ENCODE measurements at places on chromosomes 7 and 10.

DNA sequence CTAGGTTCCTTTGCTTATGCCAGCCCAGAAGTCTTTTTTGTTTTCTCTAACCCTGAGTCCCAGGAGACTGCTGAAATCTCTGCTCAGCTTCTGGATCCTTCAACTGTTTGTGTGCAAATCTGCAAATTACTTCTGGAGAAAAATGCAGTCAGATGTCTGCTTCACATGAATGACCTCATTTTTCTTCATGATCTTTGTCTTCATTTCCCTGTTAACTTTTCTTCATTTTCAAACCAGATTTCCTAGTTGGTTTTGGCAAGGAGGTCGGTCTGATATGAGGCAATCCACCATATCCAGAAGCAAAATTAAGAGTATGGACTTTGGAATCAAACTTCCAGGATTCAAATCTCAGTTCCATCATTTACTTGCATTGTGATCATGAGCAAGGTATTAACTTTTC lies 66.8 kb downstream of the ZNF503 start:
- DNase-seq, result no peak

DNA sequence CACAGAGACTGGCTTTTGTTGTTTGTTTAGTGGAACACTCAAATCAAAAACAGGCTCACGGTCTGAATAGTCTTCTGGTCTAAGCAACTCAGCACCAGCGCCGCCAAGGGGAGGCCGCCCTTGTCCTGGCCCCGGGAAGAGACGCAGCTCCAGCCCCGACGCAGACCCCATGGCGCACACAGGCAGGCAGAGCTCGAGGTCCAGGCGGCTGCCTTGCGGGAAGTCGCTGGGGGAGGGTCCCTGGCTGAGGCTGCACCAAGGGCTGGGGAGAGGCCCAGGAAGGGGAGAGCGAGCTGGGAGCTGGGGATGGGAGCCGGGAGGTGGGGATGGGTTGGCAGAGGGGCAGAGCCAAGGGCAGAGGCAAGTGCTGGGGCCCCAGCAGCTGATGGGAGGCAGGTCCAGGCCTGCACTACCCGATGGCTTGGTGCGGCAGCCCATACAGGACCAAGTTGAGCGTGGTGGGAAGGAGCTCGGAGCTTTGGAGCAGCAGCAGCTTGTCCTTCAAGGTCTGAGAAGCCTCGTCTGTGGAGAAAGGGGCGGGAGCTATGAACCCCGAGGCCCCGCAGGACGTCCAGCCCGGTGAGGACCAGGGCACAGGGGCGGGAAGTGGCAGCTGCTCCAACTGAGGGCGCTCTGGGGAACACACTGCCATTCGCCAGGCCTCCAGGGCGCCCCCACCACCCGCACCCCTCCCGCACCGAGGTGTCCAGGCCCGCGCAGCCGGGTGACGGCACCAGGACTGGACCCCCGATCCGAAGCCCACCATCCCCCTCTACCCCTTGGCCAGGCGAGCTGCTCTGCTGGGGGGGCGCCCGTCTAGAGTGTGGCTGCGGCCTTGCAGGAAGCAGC lies 22.7 kb upstream of the NKX6-2 start:
- no peak for DNase-seq

DNA sequence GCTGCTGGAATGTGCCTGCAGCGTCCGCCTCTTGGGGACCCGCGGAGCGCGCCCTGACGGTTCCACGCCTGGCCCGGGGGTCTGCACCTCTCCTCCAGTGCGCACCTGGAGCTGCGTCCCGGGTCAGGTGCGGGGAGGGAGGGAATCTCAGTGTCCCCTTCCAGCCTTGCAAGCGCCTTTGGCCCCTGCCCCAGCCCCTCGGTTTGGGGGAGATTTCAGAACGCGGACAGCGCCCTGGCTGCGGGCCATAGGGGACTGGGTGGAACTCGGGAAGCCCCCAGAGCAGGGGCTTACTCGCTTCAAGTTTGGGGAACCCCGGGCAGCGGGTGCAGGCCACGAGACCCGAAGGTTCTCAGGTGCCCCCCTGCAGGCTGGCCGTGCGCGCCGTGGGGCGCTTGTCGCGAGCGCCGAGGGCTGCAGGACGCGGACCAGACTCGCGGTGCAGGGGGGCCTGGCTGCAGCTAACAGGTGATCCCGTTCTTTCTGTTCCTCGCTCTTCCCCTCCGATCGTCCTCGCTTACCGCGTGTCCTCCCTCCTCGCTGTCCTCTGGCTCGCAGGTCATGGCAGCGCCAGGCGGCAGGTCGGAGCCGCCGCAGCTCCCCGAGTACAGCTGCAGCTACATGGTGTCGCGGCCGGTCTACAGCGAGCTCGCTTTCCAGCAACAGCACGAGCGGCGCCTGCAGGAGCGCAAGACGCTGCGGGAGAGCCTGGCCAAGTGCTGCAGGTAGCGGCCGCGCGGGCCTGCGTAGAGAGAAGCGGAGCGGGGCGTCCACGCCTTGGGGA lies 645 bp downstream of the SLC26A4 start:
- no peak for DNase-seq

- DNase-seq, result no peak
Observed at GRCh38 chr10:78749200-78749599, 319.6 kb upstream of the ZMIZ1 start.

- DNase-seq, result no peak
Observed at GRCh38 chr10:94138391-94138790, 144.7 kb downstream of the PLCE1 start.

DNA sequence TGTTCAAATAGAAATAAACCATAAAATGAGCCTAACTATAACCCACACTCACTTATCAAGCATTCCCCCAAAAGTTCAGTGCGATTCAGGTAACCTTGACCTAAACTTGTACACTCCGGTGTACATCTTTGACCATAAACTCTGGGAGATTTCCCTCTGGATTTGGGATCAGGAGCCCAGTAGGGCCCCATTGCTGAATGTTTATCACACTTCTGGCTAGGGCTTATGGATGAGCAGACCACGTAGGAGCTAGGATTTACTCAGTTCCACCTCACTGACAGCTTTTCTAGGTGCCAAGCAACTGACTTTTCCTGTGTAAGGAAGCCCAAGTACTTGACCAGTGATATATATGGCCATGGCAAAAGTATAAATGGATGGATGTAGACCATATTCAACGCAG lies 113.7 kb downstream of the SVOPL start:
- DNase-seq, result no peak

DNA sequence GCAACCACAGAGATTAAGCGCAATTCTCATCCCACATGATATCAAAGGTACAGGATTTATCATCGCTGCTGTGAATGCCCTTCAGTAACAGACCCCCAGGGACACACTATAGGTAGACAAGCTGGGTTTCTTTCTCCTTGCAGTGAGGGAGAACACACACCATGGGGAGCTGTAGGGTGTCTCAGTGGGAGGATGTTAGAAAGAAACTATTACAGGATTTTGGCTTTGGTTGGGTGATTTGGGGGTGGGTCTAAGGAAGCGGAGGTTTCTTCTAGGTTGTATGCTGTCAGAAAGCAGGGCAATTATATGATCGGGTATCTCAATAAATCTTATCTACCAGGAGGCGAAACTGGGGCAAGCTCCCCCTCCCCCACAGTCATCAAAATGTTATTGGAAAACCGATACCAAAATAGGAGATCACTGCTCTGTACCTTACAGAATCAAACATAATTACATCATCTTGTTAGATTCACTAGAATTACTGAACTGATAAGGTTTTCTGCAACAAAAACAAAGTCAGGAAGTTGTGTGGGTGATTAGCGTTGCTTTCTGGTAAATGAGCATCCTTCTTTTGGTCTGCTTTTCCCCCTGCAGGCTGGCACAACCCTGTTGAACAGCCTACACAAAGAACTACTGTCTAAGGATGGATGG lies 209.7 kb downstream of the TEX36 start:
- DNase-seq, result no peak

- DNase-seq, result no peak
Observed at GRCh38 chr7:157814931-157815705, 478.3 kb downstream of the DNAJB6 start.

GRCh38 chr10:77864151-77864851 lies 62.3 kb downstream of the DLG5 start:
- no peak for DNase-seq

DNA sequence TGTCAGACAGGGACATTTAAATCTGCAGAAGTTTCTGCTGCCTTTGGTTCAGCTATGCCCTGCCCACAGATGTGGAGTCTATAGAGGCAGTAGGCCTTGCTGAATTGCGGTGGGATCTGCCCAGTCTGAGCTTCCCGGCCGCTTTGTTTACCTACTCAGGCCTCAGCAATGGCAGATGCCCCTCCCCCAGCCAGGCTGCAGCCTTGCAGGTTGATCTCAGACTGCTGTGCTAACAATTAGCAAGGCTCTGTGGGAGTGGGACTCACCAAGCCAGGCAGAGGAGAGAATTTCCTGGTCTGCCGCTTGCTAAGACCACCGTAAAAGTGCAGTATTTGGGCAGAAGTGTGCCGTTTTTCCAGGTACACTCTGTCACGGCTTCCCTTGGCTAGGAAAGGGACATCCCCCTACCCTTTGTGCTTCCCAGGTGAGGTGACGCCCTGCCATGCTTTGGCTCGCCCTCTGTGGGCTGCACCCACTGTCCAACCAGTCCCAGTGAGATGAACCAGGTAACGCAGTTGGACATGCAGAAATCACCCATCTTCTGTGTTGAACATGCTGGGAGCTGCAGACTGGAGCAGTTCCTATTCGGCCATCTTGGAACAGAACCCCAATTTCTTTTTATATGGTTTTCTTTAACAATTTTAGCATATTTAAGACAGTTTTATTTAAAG lies 28.4 kb upstream of the VWDE start:
- no peak for DNase-seq

DNA sequence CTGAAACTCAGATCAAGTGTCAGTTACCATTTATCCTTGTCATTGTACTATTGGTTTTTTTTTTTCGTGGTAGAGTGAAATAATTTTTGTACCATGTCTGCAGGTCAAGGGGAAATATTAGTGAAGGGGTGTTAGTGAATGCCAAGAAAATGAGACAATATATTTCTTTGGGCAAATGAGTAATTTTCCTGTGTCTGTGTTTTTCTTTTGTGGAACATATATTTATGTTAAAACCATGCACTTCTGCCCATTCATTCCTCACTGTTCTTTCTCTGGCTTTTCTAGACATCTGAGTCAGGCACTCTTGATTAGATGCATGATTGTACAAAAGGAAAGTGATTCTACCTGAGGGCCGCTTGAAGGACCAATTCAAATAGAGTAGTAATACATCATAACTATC lies 161.6 kb downstream of the BICC1 start:
- no peak for DNase-seq

DNA sequence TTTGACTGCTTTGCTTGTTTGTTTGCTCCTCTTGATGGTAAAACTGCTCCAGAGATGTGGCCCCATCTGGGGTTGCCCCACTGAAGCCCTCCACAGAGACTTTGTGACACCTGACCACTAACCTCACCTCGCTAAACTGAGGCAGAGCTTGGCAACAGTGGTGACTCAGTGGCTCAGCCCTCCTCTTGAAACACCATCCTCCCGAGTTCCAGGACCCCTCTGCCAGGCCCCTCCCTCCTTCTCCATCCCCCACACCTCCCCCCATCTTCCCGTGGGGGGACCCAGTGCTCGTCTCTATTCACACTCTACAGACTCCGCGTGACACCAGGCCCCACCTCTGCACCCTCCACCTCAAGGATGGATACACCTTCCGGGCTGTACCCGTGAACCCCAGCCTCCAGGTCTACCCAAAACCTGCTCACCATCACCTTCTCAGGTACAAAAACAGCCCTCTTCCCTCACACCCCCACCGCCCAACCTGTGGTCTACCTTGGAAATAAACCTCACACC lies 19.0 kb upstream of the RET start:
- DNase-seq, result no peak

DNA sequence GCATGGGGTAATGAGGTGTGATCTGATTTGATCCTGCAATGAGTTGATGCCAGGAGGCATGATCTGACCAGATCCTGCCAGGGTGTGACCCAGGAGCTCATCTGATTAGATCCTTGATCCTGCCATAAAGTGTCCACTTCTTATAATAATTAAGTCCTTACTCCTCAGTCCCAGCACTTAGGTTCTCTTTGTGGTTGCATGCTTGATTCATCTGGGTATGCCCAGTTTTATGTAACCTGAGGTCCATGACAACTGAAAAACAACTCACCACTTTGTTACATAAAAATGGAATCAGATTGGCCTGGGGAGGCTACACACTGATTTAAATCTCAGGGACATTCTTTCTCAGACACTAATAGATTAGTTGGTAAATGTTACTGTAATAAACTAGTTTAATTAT lies 19.1 kb downstream of the ACADSB start:
- DNase-seq, result no peak

GRCh38 chr10:61779950-61780659 lies 117.4 kb downstream of the CABCOCO1 start:
- DNase-seq, result peak; percentile 41

DNA sequence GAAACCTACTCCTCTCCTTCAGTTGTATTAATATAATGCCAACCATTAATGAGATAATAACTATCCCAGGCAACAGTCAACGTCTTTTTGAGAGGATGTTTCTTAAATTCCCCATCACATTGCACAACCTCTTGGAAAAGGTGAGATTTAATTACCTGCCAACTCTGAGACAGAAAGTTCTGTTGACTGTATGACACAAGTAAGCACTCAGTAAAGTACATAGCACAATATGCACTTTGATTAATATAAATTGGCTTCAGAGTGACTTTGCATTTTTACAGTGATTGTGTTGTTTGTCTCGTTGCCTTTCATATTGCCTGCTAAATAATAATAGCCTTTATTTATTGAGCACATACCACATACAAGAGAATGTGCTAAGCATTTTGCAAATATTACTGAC lies 46.7 kb downstream of the CAV1 start:
- DNase-seq, result no peak

- DNase-seq, result no peak
Observed at GRCh38 chr7:74351836-74352235, 62.6 kb downstream of the CLIP2 start.

- no peak for DNase-seq
Observed at GRCh38 chr7:141737118-141737835, 881 bp upstream of the SSBP1 start.

DNA sequence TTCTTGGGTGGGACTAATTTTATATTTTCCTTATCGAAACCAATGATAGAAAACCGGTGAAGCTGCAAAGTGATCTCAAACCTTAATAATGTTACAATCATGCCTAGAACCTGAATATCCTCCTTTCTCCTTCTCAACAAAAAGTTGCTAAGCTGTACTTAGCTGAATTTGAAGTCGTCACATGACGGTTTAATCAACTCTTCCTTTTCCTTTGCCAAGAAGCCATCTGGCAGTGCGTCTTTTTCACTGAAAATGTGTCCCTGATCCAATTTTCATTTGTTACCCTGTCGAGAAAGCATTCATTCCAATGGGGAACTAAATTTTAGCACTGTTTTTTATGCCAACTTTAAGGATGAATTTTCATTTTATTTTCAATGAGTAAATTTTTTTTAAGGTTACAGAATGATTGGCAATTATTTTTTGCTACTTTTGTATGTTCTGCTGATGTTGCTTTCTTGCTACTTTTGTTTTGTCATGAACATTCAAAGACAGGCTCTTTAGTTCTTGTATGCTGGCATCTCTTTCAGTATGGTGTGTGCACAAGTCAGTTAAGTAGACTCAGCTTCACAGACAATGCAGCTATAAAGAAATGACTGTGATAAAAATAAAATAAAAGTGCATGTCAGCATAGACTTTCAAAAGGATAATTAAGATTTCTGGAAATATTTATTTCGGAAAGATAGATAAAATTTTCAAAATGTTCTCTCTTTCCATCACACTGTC lies 980.0 kb downstream of the DNAJB9 start:
- DNase-seq, result peak; percentile 20
